Activated T-cell treated with anti-CD3 and anti-CD28 coated beads for 1 hour (primary cell): ENCODE measurements at places on chromosomes 2 and 18.
A peak's percentile ranks its signal among the peaks of the same experiment; 100 is the strongest.

DNA sequence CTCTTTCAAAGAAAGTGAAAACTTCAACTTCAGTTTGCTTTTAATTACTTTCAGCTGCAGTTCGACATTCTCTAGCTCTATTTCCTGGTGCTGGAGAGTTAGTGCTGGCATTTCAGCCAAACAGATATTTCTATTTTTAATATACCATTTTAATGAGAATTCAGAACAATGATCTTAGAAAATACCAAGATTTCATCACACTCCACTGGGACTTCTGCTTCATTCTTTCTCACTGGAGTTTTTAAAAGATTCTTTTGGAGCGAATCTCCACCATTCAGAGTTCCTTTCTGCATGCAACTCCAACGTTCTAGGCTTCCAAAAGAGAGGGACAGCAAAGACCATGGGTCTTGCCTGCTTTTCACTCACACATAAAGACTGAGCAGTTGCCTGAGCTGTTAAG lies 94.2 kb downstream of the CABLES1 start:
- DNase-seq = no peak

DNA sequence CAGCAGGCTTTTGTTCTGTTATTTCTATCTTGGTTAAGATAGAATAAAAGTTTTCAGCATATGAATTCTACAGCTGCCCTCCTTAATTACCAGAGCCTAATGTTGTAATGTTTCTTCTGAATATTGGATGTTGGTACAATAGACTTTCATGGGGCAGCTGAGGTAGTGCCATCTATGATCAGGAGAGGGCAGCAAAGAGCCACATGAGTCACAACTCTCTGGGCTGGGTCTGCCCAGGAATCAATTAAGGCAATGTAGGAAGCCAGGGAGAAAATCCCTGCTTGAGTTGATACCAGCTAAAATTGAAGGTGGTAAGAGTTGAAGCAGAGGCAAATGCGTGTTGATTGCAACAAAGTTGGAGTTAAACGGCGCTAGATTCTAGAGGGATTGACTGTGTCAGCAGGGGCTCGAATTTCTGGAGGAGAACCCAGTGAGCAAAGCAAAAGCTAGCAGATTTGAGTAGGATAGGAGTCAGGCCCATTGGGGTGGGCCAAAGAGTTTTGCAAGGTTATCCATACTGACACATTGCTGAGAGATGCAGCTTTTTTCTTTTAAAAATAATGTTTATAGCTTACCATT lies 10.6 kb upstream of the MC5R start:
- DNase-seq = peak; percentile 33

DNA sequence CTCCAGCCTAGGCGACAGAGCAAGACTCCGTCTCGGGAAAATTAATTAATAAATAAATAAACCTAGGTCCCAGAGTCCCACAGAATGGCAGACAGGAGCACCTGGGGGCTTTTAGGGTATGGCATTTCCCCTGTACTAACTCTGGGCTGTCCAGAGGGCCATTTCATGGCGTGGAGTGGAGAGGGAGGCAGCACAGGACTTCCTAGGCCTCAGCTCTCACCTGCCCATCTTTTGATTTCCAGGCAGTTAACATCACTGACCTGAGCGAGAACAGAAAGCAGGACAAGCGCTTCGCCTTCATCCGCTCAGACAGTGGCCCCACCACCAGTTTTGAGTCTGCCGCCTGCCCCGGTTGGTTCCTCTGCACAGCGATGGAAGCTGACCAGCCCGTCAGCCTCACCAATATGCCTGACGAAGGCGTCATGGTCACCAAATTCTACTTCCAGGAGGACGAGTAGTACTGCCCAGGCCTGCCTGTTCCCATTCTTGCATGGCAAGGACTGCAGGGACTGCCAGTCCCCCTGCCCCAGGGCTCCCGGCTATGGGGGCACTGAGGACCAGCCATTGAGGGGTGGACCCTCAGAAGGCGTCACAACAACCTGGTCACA lies 5.1 kb downstream of the IL1RN start:
- no peak for DNase-seq

DNA sequence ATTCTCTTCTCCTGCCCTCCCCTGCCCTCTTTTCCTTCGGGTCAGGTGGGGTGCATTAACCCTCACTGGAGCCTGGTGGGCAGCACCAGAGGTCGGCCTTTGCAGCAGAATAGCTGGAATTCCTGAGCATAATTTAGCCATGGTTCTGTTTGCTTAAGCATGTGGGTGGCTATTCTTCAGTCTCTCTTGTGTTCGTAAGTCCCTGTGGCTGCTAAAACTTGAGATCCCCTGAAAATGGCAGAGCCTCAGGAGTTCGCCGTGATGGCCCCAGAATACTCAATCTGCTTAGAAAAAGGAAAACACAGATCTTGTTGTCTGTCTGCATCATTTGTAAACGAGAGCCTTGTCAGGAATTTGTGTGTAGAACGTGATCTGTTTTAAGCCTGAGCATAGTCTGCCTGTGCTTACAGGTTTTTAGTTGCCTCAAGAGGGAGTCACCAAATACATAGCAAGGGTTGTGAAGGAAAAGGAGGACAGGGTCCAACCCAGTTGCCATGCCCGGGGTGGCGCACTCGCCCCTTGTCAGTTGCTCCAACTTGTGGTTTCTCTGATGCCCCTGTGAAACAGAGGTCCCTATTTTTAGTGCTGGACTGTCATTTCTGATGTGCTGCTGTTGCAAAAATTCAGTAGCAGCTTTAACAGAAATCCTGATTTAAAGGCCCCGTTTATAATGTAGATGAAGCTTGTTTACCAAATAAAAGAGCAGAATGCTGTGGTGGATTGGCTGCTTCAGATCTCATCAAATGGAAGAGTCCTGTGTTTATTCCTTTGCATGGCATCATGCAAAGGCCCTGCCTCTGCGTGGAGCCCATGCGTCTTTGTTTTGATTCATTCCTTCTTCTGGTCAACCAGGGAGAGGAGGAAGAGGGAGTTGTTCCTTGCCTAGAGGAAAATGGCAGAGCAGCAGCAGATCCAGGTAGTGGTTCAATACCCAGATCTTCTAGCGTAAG lies 74.8 kb downstream of the WDSUB1 start:
- no peak for DNase-seq

DNA sequence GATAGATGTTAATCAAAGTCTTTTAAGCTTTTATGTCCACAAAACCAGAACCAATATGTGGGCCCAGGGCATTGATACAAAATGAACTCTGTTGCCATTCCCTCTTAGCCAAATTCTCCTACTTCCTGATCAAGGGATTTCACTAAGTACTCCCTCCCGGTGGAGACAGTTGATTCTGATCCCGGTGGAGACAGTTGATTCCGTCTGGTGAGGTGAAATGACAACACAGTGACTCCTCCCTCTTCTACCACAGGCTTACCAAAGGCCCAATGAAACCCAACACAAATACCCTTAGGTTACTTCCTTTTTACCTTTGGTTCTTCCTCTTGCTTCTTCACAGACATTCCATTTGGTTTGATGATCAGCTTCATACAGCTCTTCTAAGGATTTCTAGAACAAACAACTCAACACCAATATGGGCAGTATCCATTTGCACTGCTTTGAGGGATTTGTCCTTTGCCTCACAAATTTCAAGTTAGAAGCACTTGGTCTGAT lies 153.8 kb downstream of the IKZF2 start:
- DNase-seq = no peak

DNA sequence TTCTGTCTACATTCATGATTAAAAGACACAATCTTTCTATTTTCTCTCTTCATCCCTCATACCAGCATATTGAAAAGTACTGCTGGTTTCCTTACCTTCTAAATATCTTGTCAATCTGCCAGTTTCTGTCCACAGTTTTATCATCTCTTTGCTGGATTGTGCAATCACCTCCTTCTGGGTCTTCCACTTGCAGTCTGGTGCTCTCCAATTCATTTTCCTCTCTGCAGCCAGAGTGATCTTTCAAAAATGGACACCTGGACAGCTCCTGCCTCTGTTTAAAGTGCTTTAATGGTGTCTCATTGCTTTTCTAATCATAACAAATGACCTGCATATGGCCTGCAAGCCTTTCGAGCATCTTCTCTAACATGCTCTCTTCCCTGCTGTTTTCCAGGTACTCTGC lies 94.0 kb downstream of the C1QL2 start:
- DNase-seq = no peak

GRCh38 chr2:113158884-113159553 lies 14.8 kb upstream of the PSD4 start:
- DNase-seq = no peak

GRCh38 chr2:238915196-238915595 lies 67.3 kb downstream of the TWIST2 start:
- no peak for DNase-seq
